ENCODE measurements at places on chromosomes 12 and 14. TPM values are rescaled to one million over a fixed set of nuclear protein-coding genes. Genes with fewer than 3 reads are reported as not detected.

PRIMA1 gene
- polyA plus RNA-seq = not detected

AQP5 gene
- not detected for polyA plus RNA-seq

KRT72 gene
- polyA plus RNA-seq = not detected

GRCh38 chr14:99415496-99416281, 65.0 kb downstream of the SETD3 start:
- DNase-seq = peak; percentile 49

DNA sequence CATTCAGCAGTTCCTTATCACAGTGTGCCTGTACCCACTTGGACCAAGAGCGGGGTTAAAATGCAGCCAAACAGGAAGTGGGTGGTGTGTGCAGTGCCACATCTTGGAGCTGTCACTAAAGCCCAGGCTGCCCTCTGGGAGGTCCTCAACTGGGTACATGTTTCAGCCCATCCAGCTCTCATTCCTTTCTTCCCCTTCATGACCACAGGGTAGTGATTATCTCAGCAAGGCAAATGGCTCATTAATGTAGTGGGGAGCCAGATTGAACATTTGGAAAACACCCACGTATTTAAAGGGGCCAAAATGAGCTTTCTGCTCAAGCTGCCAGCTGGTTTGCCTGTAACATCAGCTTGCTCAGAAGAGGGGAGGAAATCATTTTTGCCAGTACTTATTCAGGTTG, 210.8 kb upstream of the BTG1 start:
- no peak for DNase-seq

DNA sequence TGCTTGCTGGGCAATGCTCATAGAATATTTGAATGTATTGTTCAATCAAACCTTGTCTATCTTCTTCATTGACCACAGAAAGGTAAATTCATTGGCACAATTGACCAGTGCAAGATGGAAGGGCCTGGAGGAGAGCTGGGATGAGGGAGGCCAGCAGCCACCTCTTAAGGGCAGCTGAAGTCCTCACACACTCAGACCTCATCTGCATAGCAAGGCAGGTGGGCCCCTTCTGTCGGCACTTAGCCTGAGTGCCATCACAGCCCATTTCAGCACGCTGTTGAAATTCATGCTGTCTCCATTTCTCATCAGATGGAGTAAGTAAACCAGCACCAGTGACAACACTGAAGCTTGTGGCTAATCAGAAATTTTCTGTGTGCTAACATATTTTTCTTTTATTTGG, 25.4 kb upstream of the HMGA2 start:
- no peak for DNase-seq

- DNase-seq = no peak
Observed at GRCh38 chr12:27787559-27787958, 7.5 kb upstream of the MANSC4 start.
